ENCODE measurements at places on chromosomes 11 and 22. TPM values are rescaled to one million over a fixed set of nuclear protein-coding genes. Genes with fewer than 3 reads are reported as not detected.

The ZBTB3 gene
- 12.1 TPM for total RNA-seq

GRCh38 chr22:17269607-17270261 lies 50.5 kb upstream of the ADA2 start:
- DNase-seq = no peak

DNA sequence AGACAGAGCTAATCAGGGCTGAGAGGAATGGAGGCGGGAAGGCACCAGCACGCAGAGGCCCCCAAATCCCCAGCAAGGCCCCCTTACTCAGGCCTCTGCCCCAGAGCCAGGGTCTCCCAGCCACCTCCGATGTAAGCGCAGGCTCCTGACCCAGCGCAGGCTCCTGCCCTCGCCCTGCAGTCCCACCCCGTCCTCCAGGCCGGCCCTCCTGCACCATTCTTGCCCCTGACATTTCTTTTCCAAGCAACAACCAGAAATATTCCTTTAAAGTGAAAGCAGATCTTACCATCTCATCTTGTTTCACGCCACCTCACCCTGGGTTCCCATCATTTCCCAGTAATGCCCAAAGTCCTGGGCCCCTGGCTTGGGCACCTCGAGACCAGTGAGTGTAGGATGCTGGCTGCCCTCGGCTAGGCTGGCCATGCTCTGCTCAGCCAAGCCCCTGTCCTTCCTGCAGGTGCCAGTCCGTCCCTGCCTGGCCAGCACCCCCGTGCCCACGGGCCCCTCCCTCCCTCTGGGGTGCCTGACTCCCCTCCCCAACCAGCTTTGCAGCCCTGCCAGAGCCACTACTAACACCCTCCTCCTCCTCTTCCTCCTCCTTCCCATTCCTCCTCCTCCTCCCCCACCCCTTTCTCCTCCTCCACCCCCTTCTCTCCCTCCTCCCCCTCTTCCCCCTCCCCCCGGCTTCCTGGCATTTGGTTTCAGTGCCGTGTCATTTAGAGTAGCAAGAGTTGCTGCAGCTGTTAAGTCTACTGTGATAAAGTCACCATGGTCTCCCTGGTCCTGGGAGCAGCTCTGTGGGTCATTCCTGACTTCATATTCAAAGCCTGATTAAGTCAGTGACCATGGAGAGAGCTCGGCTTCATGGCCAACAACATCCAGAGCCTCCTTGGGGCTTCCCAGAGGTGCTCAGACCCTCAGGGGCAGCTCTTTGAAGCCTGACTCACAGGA lies 78.7 kb downstream of the PIWIL3 start:
- no peak for DNase-seq

DNA sequence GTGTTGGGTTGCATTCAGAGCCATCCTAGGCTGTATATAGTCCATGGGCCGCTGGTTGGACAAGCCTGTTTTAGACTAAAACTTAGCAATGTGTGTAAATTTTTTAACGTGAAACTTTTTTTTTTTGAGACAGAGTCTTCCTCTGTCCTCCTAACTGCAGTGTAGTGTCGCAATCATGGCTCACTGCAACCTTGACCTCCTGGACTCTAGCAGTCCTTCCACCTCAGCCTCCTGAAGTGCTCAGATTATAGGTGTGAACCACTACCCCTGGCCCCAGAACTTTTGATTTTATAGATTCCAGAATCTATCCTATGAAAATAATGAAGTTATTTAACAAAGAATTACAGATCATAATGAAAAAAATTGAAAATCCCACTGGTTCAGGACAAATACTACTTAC lies 29.9 kb upstream of the PANX2 start:
- DNase-seq = no peak

The OMP gene
- total RNA-seq = 0.42 TPM

The ISX gene
- not detected for total RNA-seq

- no peak for DNase-seq
Observed at GRCh38 chr11:69131121-69131566, 24.6 kb upstream of the SMIM38 start.

The FGF4 gene
- total RNA-seq = not detected

DNA sequence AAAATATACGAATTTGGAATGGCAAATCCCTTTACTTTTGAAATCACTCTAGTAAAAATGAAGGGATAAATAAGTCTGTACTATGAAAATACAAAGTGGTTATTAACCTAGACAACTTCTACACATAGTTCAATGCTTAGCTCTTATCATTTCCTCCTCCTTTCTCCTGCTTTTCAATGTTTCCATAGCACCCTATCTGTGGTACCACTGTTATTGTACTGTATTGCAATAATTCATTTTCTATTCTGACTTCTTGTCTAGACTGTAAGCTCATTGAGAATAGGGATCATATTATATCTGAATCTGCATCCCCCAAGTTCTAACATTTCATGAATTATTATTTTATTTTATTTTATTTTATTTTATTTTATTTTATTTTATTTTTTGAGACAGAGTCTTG lies 251.4 kb downstream of the TTC28 start:
- DNase-seq = no peak

The PYGM gene
- 0.35 TPM for total RNA-seq

The OR4A16 gene
- total RNA-seq = not detected

GRCh38 chr11:65788821-65789220 lies 2.0 kb downstream of the OVOL1 start:
- DNase-seq = no peak

- no peak for DNase-seq
Observed at GRCh38 chr11:105381941-105382340, 227.9 kb upstream of the GRIA4 start.

- no peak for DNase-seq
Observed at GRCh38 chr11:113952070-113952469, 22.8 kb upstream of the HTR3A start.

DNA sequence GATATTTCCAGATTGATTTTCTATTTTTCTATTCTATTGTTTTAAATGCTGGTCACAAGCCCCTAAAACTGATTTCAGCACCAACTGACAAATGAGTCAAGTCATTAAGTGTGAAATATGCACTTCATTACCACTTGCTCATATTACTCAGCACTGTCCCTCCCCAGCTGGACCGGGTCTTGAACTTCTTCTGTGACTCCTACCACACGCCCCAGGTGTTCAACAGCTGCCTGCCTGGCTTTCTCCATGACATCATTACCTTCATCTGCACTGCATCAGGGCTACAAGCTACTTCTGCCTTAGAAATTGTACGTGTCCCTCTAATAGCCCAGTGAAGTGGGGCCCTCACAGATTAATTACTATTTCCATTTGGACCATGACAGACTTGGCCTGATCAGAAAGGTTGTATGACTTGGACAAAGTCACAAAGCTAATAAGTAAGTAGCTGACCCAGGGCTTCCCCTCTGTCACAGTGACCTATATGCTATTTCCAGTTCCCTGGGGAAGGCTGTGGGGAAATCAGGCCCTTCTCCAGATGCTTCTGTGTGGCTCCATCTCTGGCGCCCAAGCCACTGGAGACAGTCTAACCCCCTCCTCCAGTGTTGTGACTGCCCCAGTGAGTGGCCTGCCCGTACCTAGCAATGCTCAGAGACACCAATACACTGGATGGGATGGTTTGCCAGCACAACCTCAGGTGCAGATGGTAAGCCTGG lies 18.1 kb downstream of the TBC1D10A start:
- DNase-seq = no peak

DNA sequence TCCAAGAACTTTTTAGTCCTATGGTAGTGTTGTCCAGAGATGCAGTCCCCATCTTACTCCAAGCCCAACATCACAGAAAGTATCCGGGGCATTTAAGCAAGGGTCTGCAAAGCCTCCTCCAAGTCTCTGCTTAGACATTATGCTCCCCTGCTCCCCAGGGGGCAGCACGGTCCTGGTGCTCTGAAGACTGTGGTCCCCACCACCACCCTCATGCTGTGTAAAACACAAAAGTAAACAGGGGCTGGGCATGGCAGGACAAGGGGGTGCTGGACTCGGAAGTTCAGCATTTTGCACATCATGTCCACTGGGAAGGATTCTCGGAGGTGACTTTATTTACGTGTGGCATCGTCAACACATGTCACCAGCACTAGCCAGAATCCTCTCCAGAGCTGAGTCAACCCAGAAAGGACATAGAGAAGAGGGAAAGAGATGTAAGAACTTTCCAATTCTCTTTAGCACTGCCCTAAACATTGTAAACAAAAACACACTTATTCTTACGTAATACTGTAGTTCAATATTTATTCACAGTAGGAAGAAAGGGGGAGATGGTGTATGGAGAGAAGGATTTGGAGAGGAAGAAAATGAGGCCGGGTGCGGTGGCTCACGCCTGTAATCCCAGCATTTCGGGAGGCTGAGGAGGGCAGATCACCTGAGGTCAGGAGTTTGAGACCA lies 37.7 kb downstream of the TCIRG1 start:
- DNase-seq = no peak

The AMOTL1 gene
- 46.2 TPM for total RNA-seq

Data from pulmonary artery endothelial cell (primary cell).